ENCODE measurements at places on chromosomes 1 and 21. TPM values are rescaled to one million over a fixed set of nuclear protein-coding genes. Genes with fewer than 3 reads are reported as not detected.
A peak's percentile ranks its signal among the peaks of the same experiment; 100 is the strongest.

DNA sequence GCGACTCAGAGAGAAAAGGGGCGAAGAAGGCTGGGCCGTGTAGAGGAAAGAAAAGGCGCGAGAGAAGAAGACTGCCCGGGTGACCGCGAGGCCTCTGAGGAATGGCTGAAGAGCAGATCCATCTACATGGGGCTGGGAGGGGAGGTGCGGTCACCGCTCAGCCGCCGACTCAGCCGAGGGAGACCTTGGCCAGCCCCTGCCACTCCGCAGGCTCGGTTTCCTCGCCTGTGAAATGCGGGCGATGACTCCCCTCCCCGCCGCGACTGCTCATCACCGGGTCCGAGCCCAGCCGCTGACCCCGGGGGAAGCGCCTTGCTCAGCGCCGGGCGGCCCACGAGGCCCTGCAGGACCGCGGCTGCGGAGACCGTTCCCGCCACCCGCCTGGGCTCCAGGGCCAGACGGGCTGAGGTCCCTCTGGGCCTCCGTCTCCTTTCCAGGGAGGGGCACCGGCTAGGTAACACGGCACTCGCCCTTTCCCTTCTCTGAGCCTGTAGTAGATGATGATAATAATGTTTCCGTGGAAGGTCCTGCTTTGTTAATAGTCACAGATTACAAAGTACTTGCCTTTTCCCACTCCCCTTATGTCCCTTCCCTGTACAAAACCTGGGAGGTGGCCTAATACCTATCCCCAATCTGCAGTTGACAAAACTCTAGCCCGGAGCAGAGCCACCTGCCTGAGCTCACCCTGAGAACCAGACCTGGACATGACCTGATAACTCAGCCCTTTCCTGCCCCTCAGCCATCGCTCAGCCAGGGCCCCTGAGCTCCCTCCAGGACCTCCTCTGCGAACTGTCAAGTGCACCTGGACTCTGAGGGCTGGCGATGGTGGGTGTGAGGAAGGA, 1.6 kb upstream of the BSND start:
- no peak for DNase-seq

DNA sequence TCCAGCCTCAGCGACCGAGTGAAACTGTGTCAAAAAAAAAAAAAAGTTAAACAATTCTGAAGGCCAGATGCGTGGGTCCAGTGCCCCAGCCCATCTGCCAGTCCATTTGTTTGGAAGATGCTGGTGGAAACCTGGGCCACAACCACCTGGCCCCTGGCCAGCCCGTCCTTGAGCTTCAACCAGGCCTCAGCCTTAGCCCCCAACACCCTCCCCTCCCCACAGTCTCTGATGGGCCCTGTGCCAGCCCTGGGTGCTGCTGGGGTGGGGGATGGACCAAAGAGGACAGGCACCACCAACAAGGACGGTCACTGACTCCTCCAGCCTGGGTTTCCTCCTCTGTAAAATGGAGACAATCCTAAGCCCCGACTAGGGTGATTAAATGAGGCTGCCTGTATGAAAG, 19.6 kb upstream of the PLEKHG5 start:
- no peak for DNase-seq

DNA sequence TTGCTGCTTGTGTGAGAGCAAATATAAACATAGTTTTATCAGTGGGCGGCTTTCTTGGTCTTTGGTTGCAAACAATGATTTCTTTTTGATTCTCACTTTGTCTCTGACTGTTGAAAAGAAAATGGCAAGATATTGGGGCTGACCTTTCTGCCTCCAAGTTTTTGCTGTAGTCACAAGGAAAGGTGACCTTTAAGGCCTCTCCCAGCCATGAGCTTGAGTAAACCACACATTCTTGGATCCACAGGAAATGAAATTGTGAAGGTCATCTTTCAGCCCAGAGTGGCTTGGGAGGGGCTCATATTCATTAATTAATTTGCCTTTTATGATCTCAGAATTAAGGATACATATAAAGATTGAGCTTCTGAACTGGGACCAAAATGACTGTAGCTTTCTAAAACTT, 241.6 kb downstream of the BACH1 start:
- no peak for DNase-seq

- DNase-seq: no peak
Observed at GRCh38 chr1:153370146-153370545, 5.3 kb downstream of the S100A12 start.

GRCh38 chr1:215875236-215875635, 308.1 kb downstream of the KCTD3 start:
- DNase-seq: no peak

DNA sequence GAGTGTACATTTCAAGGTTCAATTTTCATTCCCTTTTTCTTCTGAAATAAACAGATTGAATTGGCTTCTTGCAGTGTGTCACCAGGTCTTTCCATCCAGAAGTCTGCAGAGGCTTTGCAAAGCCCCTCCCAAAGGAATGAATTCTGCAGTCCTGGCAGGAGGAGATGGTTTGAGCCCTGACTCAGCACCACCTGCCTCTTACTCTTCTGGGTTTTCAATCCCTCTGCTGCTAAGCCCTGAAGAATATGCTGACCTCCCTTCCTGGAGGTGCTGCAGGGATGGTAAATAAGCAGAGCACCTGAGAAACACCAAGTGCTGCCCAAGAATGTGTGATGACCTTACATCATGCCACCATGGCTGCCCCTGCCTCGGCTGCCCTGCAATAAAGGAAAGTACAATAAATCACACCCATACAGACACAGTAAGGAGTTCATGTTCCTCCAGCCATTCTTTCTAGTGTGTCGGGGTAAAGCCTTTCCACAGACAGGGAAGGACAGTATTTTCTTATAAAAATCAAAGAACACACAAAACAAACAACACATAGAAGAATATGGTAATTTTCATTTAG, 209.2 kb downstream of the ZNF326 start:
- DNase-seq: no peak

- no peak for DNase-seq
Observed at GRCh38 chr21:39502631-39503030, 50.9 kb downstream of the SH3BGR start.

GRCh38 chr1:27872802-27873551, 633 bp downstream of the THEMIS2 start:
- no peak for DNase-seq

DNA sequence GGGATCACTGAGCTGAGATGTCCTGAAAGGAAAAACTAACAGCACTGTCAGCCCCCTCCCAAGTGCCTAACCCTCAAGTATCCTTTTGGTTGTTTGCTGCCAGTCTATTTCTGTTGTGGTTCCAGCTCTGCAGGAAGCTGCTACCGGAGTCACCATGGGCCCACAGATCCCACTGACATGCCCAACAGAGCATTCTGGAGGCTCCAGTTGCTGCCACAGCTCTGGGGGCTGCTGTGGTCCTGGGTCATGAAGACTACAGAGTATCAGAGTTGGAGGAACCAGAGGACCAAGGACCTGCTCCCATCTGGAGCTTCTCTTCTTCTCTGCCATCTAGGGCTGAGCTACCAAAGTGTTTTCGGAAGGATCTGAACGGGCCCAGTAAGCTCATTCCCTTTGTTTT, 910 bp downstream of the LCE3A start:
- no peak for DNase-seq

- no peak for DNase-seq
Observed at GRCh38 chr1:203289281-203289981, 15.9 kb upstream of the BTG2 start.

DNA sequence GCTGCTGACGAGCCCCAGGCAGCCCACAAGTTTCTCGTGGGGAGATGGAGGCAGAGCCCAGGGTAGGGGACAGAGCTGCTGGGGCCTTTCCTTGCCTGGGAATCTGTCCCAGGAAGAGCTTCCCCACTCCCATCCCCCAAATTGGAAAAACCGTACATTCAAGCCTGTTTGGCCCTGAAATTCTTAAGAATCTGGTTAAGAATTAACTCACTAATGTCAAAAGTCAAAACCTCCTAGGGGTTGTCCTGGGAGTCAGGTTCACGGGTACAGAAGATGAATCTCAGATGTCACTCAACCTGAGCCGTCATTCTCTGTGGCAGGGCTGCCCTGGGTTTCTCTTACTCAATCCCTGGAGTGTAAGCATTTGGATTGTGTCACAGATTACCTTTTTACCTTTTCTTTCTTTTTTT, 8.4 kb downstream of the C1orf115 start:
- no peak for DNase-seq

DNA sequence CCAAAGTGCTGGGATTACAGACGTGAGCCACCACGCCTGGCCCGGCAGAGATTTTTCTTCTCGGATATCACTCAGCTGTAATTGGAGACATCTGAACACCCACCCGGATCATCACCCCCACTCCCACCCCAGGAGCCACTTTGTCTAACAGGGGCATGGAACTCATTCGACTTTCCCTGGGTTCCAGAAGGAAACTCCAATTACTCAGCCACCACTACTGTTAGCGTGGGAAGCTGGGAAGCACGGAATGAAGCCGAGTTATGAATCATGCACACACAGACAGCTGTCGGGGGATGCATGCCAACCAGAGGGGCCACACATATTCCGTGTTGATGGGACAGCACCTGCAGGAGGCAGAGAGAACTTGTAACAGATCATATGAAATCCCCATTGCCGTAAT, 85.2 kb downstream of the HLCS start:
- DNase-seq: no peak

GRCh38 chr1:186643614-186644013, 36.6 kb downstream of the PTGS2 start:
- no peak for DNase-seq

GRCh38 chr1:86757272-86757984, 53.1 kb downstream of the SH3GLB1 start:
- no peak for DNase-seq

DNA sequence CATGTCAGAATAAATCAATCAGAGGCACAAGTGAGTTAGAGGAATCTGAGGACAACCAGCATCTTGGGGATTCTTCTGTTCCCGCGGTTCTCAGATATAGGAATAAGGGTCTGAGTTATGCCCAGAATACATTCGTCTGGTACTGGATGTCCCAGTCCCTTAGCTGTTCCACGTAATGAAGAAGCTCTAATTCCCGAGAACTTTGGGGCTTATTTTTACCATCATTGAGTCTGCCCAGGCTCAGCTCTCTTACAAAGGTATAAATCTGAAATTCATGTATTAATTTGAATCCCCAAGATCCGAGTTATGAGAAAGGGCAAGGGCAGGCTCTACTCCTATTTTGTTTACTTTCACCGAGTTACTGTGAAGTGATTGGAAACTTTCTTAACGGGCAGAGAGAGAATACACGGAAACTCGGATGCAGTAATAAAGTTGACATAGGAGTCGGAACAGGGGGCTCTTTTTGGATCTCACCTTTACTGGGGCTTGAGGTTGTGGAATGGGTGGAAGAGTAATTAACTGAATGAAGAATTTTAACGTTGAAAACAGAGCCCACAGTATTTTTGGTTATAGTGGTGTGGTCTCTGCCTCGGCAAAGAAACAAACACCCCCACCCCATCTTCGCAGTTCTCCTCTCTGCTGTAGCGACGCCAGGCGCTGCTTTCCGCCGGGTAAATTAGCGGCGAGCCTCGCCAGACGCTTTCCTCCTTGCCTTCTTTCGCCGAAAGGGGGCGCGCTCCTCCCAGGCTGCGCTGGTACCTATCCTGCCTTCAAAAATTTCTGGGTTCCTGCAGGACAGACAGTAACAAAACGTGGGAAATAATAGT, 7.1 kb downstream of the PRRX1 start:
- DNase-seq: no peak

- no peak for DNase-seq
Observed at GRCh38 chr1:229420765-229421164, 13.1 kb downstream of the ACTA1 start.

- no peak for DNase-seq
Observed at GRCh38 chr1:205073511-205073910, 10.7 kb downstream of the TMEM81 start.

GRCh38 chr1:208239473-208240381, 4.5 kb downstream of the PLXNA2 start:
- DNase-seq: no peak

GRCh38 chr1:246641394-246641793, 75.1 kb downstream of the CNST start:
- DNase-seq: peak; percentile 5

DNA sequence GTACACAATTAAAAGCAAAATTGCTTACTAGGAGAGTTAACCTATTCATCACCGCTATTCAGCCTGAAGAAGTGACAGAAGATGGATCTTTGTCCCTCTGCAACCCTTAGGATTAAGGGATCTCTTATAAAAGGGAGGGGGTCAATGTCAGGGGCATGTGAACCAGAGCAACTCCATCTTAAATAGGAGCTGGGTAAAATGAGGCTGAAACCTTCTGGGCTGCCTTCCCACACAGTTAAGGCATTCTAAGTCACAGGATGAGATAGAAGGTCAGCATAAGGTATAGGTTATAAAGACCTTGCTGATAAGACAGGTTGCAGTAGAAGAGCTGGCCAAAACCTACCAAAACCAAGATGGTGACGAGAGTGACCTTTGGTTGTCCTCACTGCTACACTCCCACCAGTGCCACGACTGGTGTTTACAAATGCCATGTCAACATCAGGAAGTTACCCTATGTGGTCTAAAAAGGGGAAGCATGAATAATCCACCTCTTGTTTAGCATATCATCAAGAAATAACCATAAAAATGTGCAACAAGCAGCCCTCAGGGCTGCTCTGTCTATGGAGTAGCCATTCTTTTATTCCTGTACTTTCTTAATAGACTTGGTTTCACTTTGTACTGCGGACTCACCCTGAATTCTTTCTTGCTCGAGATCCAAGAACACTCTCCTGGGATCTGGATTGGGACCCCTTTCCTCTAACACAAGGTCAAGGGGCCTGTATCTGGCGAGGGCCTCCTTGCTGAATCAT, 35.3 kb upstream of the NEK2 start:
- DNase-seq: no peak

GRCh38 chr1:228000836-228001563, 5.8 kb upstream of the WNT3A start:
- no peak for DNase-seq

- no peak for DNase-seq
Observed at GRCh38 chr1:234315091-234315541, 58.1 kb upstream of the COA6 start.

- no peak for DNase-seq
Observed at GRCh38 chr1:22398656-22399420, 52.8 kb upstream of the ZBTB40 start.

DNA sequence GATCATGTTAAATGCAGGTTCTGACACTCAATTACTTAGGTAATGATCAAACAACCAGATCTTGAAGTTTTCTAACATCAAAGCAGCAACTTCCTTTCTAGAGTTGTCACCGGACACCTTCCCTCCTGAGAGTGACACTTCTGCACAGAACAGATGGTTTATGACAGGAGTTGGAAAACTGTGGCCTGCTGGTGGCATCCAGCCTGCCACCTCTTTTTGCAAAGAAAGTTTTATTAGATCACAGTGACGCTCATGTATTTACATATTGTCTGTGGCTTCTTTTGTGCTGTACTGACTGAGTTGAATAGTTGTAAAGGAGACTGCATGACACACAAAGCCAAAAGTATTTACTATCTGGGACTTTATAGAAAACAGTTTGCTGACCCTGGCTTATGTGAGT, 28.3 kb downstream of the DDR2 start:
- peak; percentile 18 for DNase-seq

The C21orf91 gene
- 29.4 TPM for polyA plus RNA-seq

The CFHR3 gene
- 0.50 TPM for polyA plus RNA-seq

The OR6N1 gene
- not detected for polyA plus RNA-seq

The ZNF687 gene
- polyA plus RNA-seq: 21.2 TPM

The KAZN gene
- 35.2 TPM for polyA plus RNA-seq

The NT5C1A gene
- polyA plus RNA-seq: 1.00 TPM

The CYP2J2 gene
- polyA plus RNA-seq: 1.4 TPM

The CRNN gene
- not detected for polyA plus RNA-seq

The EPHA8 gene
- 1.3 TPM for polyA plus RNA-seq
